ENCODE measurements at places on chromosomes 1 and 21.

GRCh38 chr1:245046769-245047168 lies 108.0 kb upstream of the KIF26B start:
- no peak for DNase-seq

DNA sequence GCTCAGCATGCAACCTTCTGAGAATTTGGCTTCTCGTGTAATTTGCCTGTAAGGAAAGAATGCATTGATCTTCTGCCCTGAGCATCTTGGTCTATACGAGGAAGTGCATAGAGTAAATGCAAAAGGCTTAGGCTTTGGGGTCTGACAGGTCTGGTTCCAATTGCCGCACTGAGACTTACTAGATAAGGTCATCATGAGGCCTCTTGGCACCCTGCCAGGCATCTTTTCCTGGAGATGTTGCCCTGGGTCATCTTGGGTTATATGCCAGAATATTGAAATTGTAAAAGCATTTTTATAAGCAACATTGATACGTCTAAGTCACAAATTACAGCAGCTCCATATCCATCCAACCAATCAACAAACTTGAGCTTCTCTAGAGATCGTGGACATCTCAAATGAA lies 108.8 kb upstream of the WARS2 start:
- no peak for DNase-seq

- no peak for DNase-seq
These were observed 60.4 kb downstream of the IRF2BP2 start for GRCh38 chr1:234549447-234550021.

DNA sequence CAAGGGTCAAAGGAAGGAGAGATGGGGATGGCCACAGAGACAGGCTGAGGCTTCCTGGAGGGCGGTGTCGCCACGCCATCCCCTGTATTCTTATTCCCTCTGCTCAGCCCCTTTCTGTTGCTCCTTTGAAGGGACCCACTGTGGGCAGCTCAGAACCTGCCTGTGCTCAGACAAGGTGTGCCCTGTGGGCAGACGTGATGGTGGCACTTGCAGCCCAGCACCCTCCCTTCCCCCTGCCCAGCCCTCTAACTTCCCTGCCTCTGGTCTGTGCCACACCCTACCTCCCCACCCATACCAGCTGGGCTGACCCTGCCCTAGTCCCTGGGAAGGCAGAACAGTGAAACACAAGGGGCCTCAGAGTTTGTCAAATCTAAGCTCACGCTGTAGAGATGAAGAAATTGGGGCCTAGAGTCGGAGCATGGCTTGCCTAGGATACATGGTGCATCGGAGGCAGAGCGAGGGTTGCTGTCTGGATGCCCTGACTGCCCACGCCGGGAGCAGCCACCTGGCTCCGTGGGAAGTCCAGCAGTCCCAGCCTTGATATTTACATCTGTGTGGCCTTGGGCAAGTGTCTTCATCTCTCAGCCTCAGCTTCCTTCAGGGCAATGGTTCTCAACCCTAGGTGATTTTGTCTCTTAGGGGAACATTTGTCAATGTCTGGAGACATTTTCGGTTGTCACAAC lies 68.6 kb upstream of the RUNX3 start:
- DNase-seq: no peak

GRCh38 chr1:203934651-203935050 lies 73.3 kb downstream of the SNRPE start:
- DNase-seq: no peak

GRCh38 chr1:51616490-51616889 lies 402 bp upstream of the OSBPL9 start:
- DNase-seq: no peak

GRCh38 chr1:233615571-233615970 lies 1.7 kb downstream of the KCNK1 start:
- DNase-seq: no peak

DNA sequence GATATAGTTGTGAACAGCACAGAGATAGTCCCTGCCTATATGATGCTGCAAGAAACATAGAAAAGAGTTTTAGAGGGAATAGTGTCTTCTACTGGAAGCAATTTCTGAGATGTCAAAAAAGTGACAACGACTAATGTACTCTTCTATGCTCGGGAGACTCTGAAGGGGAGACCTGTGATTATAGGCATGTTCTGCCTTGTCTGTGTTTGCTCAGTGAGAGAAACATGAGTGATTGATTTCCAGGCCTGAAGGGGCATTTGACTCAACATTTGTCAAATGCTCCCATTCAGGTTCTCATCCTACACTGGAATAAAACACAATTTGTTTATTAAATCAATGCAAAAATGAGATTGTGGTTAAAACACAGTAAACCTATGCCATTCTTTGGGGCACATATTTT lies 131.8 kb downstream of the CTH start:
- DNase-seq: no peak

DNA sequence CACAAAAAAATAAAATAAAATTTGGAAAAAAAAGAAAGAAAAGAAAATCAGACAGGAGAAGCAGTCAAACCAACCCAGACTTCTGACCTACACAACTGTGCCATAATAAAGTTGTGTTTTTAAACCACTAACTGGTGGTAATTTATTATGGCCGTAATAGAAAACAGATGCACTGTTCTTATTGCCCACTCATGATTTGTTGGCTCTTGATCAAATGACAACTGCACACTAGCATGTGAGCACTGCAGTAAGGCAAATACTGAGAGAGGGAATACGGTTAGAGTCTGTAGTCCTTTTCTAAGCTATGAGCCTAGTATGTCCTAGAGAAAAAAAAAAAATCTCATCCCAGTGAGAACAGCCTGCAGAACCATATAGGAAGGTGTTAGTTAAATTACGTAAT lies 61.2 kb upstream of the TNR start:
- DNase-seq: no peak

DNA sequence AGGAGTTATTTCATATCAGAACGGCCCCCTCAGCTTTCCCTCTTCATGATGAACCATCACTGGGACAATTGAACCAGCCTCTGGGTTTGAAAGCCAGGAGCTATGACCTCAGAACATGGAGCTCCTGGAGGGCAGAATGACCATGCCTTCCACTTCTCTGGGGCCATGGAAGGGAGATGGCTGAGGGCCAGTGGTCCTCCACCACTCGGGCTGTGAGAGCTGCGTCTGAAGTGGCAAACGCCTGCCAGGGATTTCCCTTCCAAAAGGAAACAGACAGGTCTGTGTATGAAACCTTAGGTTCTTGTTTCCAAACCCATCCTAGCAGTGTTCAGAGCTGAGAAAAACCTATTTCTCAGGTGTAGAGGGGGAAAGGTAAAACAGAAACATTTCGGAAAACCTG lies 22.5 kb downstream of the PKP1 start:
- no peak for DNase-seq

GRCh38 chr1:32345289-32345827 lies 9.3 kb upstream of the MARCKSL1 start:
- DNase-seq: no peak

DNA sequence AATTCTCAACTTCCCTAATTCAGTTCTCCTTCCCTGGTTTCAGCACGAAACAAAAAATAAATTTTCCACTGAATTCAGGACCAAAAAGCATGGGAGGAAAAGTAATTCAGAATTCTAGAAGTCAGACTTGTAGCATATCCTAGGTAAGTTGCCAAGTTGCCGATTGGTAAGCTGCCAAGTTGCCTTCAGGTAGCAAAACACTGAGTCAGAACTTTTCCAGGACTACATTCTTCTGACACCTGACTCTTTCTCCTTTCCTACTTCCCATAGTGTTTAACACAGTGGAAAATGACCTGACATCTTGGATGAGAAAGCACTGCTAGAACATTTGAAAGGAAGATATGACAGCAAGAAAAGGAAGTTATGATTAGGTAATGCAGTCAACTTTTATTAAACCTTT lies 322.8 kb downstream of the SPATA17 start:
- no peak for DNase-seq

DNA sequence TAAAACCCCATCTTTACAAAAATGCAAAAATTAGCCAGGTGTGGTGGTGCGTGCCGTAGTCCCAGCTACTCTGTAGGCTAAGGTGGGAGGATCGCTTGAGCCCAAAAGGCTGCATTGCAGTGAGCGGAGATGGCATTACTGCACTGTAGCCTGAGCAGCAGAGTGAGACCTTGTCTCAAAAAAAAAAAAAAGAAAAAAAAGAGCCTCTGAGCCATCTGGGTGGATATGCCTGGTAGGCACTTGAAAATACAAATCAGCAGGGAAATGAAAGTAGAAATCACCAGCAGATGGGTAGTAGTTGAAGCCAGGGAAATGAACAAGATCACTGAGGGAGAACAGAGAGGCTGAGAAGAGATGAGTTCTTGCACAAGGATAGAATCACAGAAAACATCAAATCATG lies 131.0 kb upstream of the HMCN1 start:
- no peak for DNase-seq

- DNase-seq: no peak
These were observed 153.4 kb downstream of the PBX1 start for GRCh38 chr1:164712131-164713036.

GRCh38 chr1:233113009-233113879 lies 162.8 kb downstream of the NTPCR start:
- DNase-seq: peak; percentile 100

GRCh38 chr1:193456811-193457280 lies 270.4 kb upstream of the B3GALT2 start:
- DNase-seq: no peak

DNA sequence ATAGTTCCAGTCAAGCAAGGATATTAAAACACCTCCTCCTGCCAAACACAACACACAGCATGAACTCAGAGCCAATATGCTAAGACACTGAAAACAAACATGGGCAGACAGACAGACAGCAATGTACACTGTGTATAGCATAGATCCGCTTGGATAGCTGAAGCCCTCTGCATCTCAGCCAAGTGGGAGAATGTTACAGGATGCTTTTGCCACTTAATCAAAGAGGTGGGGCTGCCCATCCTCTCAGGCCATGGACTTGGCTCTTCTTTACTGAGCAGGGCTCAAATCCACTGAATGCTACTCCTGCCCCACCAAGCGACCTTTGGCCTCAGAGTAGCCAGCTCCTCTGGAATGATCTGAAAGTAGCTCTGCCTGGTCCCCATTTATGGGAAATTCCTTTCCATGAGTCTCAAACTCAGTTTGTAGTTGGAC lies 64.7 kb upstream of the NGF start:
- DNase-seq: no peak

GRCh38 chr1:230231774-230232145 lies 164.7 kb downstream of the GALNT2 start:
- DNase-seq: no peak

DNA sequence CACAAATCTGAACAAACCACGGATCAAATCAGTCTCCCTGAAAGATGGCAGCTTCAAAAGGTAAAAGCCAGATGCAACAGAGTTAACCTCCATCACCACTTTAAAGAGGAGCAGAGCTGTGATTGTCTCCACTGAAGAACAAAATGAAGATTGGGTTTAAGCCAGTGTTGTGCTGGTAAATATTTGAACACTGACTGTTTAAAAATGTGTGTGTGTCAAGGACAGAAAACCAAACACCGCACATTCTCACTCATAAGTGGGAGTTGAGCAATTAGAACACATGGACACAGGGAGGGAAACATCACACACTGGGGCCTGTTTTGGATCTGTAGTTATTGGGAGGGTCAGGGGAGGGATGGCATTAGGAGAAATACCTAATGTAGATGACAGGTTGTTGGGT lies 83.9 kb downstream of the ST6GALNAC5 start:
- DNase-seq: peak; percentile 30

DNA sequence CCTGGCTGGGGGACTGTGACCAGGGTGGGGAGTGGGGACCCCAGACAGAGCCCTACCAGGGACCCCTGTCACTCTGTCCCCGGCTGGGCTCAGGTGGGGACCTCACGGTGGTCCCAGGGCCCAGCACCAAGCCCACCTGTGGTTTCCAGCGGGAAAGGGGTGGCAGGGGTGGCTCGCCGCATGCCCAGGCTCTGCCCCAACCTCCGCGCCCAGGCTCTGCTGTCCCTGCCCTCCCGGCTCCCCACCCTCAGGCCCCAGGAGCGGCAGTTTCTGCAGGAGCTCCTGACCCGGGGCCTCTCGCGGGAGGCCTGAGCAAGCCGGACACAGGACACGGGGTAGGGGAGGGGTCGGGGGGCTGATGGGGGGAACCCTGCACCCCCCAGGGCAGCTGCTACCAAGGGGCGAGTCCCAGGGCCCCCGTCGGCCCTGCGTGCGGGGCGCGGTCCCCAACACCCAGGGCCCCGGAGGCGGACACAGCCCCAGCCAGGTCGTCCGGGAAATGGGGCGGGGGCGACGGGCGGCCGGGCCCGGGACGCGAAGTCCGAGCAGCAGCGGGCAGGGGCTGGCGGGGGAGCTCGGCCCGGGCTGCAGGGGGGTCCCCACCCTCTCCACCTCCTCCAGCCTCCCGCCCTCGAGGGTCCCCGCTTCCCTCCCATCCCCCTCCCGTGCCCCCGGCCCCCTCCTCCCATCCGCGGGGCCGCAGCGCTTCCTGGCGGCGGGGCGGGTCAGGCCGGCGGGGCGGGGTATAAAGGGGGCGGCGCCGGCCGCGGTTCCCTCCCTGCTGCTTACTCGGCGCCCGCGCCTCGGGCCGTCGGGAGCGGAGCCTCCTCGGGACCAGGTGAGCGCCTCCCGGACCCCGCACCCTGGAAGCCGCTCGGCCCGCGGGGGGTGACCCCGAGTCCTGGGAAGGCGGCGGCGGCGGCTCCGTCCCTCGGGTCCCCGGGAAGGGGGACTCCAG lies at the start of gene COL6A2:
COL6A2 (plus strand) TSS at position 777 of the 958 bp plus-strand sequence.
- DNase-seq: no peak

- DNase-seq: no peak
These were observed 1.4 kb downstream of the TIE1 start for GRCh38 chr1:43302201-43302600.

DNA sequence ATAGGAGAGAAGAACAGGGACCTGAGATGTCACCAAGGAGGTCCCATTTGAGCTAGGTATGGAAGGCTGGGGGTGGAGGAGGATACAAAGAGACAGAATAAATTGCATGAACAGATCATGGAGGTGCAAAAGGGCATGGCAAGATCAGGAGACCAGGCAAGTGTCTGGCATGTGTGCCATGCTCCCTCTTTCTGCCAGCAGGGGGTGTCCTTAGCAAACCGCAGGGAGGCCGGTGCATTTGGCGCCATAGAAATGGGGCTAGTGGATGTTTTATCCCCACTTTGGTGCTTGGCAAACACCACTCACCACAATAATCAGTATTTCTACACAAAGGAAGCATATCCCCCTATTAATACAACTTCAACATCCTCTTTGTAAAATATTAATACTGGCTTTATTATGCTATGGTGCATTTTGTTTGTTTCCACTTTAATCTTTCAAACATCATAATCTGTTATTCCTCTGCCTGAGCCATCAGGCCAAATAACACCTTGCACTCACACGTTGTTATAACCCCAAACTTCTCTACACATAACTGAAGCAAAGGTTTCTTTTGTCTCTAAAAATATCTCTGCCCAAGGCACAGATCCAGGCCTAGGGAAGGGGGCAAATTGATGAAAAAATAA lies 25.9 kb downstream of the S100A6 start:
- peak; percentile 25 for DNase-seq

- no peak for DNase-seq
These were observed 6.3 kb downstream of the HFM1 start for GRCh38 chr1:91398291-91398690.

All from RCC 7860 (cell line).